ENCODE measurements at places on chromosomes 5 and 9.

- DNase-seq: no peak
These were observed 181.4 kb upstream of the TBCA start for GRCh38 chr5:77957516-77957915.

- DNase-seq: no peak
These were observed 191.0 kb downstream of the TARS1 start for GRCh38 chr5:33631786-33632185.

DNA sequence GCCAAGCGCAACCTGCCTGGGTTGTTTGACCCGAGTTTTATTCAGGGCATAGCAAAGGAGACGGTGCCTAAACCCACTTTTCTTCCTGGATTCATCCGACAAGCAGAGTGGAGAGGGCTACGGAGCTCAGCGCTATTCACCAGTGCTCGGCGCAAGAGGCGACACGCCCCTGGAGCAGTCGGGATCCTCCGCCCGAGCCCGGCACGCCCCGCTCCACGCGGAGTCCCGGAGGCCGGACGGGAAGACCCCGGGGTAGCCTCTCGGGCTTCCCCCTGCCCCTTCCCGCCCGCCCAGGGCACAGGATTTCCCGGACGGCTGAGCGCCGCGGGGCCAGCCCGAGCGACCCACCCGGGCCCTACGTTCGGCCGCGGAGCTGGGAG, 427 bp downstream of the SERINC5 start:
- DNase-seq: peak; percentile 59

- no peak for DNase-seq
These were observed 21.8 kb downstream of the CTNNAL1 start for GRCh38 chr9:108991479-108991878.

GRCh38 chr5:83220331-83220730, 143.0 kb downstream of the XRCC4 start:
- DNase-seq: no peak

DNA sequence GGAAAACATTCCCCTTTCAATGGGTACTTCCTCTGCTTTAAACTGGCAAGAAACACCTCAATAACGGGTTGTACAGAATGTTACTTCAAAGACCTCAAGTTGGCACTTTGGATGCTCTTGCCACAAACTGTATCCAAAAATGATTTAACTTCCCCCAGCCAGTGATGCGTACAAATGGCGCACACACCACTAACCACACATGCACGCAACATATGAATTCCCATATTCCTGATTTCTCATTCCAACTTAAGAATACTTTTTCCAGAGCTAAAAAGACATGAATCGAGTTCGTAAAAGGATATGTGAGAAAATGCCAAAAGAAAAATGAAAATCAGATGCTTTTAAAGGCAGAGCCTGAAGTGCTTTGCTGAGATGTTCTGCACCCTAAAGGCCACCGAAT, 388.0 kb upstream of the PIK3R1 start:
- no peak for DNase-seq

GRCh38 chr9:97830884-97831829, 21.9 kb upstream of the FOXE1 start:
- no peak for DNase-seq
